ENCODE measurements at places on chromosomes 3 and 15.

DNA sequence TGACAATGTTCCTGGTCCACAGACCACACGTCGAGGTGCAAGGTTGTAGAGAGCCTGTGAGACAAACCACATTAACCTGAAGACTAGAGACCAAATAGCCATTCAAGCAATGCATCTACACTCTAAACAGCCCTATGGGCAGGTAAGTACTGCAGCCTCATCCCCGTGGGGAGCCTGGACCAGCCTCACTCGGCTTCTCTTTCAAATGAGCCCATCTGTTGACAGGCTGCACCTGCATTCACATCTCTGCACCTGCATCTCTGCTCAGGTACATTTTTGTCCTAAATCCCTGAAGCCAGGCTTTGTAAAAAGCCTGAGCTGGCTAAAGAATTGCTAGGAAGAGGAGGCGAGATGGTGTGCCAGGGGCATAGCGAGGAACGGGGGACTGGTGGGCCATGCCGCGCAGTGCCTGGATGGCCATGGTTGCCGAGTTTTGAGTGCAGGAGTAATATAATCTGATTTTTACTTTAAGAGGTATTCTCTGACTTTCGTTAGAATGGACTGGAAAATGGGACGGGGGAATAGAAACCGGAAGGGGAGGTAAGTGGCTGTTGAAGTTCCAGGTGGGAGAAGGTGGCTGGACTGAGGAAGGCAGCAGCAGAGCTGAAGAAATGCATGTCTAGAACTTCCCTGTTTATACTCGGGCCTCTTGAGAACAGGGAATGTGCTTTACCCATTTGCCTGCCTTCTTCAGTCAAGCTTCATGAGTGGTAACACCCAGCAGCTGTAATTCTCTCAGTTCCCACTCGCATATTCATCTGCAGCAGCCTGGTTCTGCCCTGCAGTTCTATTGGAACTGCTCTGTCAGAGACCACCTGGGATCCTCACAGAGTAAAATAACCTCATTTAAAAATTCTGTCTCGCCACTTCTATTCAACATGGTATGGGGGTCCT, 226.4 kb downstream of the OPA1 start:
- DNase-seq, result no peak

GRCh38 chr15:62886431-62887071, 156.0 kb upstream of the TPM1 start:
- DNase-seq, result no peak

DNA sequence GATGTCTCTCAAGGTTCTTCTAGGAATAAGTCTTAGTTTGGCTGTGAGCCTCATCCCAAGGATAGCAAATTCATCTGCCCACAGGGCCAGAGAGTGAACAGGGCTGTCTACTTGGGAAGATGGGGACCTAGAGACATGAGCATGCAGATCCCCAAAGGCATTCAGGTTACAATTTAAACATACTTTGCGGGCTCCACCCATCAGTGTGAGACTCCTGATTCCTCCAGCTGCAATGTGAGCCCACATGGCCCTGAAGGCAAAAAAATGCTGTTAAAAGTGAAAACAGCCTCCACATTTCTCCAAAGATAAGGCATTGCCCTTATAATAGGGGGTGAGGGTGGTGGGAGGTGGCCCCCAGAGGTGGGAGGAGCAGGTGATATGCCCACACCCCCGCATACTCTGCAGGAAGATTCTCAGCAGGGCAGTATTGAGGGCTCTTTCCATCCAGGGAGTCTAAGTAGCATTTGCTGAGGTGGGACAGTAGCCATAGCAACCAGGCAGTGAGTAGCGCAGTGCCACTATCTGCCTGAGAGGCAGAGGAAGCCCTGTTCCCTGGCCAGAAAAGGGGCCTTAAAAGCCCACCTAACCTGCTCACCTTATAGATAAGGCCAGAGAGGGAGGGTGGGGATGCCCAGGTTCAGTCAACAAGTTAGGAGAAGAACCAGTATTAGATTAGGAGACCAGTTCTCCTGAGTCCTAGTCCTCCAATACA, 31.2 kb downstream of the TGM4 start:
- no peak for DNase-seq

- DNase-seq, result no peak
Observed at GRCh38 chr3:66104535-66104934, 65.8 kb upstream of the MAGI1 start.

GRCh38 chr3:136281966-136282520, 31.9 kb downstream of the PCCB start:
- no peak for DNase-seq

GRCh38 chr3:170355738-170356595, 1.5 kb upstream of the SKIL start:
- DNase-seq, result no peak

GRCh38 chr3:31748933-31749295, 216.2 kb downstream of the STT3B start:
- DNase-seq, result no peak

DNA sequence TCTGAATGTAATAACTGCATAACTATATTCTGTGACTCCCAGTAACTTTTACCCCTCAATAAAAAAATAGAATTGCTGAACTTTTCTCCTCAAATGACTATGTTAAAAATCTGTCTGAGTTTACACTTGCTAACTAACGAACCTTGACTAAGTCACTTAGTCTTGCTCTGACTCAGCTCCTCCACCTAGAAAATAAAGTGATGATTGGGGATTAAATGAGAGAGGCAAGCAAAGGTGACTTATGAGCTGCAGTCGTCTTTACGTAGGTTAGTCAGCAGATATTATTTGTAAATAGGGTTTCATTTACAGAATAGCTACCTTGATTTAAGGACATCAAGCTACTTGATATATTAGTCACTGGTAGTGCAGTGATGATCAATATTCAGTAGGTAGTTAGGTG, 476.9 kb downstream of the MECOM start:
- DNase-seq, result no peak

- no peak for DNase-seq
Observed at GRCh38 chr15:81887912-81888311, 157.9 kb downstream of the MEX3B start.

GRCh38 chr15:36557364-36557763, 22.1 kb upstream of the CDIN1 start:
- DNase-seq, result no peak

DNA sequence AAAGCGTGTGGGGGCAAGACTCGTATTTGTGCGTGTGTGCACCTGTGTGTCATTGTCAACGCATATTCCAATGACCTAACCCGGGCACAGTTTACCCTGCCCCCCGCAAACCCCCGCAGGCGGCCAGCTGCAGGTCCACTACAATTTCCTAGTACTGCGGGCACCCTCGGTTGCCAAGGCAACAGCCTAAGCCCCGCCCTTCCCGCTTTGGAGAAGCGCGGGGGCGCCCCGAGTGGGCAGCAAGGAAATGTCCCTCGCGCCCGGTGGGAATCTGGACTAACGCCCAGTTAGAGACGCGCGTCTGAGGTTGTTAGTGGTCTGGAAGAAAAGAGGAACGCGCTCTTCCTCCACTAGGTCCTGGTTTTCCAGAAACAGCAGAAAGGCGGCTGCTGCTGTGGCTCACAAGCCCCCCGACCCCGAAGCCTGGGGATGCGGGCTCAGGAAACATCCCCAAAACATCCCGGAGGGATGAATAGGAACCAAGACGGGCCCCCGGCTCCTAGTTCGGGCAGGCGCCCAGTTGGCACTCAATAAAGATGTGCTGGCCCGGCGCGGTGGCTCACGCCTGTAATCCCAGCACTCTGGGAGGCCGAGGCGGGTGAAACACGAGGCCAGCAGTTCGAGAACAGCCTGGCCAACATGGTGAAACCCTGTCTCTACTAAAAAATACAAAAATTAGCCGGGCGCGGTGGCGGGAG, 1.1 kb downstream of the ABHD14A start:
- DNase-seq, result no peak

GRCh38 chr3:55244247-55244646, 242.9 kb downstream of the WNT5A start:
- no peak for DNase-seq

DNA sequence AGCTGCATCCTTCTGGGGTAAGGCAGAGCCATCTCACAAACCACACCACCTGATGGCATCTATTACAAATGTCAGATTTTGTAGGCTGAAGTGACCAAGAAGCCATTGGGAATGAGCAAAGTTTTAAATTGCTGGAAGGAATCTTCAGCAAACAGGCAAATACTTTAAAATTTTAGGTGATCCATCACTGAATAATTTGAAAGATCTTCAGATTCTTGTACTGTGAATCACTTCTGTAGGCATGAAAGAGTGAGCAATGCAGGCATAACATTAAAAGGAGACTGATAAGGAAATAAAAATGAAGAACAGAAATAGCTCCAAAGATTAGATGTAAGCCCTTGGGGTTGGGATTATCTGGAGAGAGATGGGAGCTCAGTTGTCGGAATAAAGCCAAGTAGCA, 36.0 kb upstream of the ALDH1L1 start:
- no peak for DNase-seq

DNA sequence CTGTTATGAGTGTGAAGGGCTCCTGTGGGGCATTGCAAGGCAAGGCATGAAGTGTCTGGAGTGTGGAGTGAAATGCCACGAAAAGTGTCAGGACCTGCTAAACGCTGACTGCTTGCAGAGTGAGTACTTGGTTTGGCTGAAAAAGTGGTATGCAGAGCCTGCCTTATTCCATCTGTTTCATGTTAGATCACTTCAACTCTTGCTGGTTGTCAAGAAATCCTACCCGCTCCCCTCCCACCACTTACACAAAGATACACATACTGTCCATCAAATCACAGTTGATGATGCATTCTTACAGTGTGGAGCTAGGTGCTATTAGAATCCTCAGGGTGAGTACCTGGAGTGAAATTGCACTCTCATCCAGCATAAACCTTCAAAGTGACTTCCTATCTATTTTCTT, 272.1 kb downstream of the UNC13C start:
- no peak for DNase-seq

DNA sequence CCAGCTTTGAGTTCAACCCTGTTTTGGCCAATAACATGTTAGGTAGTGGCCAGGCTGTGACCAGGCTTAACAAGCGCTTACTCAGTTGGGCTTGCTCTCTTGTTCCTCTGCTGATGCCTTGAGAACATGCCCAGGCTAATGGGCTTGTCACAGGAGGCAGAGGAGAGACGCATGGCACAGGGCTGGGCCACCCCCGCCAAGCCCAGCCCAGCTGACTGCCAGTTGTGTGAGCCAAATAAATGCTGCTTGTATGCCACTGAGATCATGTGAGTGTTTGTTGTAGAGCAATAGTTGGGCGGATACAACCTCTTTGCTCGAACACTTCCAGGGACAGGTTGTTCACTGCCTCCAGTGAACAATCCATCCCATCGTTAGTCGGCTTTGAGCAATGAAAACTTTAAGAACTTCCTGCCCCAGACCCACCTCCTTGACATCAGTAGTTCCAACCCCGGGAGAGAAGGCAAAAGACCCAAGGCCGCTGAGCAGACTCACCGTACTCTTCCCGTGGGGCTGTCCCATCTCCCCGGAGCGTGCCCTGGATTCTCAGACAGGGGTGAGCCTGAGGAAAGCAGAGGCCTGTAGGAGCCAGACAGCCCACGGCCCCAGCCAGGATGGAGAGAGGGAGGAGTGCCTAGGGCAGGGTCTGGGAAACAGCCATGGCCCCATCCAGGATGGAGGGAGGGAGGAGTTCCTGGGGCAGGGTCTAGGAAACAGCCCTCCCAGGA, 4.1 kb downstream of the PLA2G4F start:
- no peak for DNase-seq

DNA sequence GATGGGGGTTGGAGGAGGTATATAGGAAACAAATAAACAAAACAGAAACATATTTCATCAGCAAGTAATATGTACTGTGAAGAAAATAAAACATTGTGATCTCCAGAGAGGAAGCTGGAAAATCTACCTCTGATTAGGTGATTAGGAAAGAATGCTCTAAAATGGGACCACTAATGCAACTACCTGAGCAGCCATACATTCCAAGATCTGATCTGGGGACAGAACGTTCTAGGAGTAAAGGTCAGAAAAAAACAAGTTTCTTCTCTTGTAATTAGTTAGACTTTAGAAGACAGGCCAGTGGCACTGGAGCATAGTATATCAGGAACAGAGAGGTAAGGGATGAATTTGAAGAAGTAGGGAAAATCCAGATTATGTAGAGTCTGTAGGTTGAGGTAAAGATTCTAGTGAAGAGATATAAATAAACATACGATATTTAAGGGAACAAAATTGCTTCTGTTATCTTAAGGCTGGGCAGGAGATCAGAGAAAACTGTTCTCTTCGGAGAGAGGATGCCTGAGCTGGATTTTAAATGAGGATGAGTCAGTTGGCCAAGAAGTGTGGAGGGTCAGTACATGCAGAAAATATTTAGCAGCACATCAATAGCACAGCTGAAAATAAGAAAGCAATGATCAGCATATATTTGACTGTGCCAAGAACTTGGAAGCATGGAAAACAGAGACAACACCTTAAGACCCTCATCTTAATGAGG, 429.5 kb downstream of the NLGN1 start:
- DNase-seq, result no peak

- no peak for DNase-seq
Observed at GRCh38 chr3:143480344-143480743, 360.8 kb downstream of the CHST2 start.

DNA sequence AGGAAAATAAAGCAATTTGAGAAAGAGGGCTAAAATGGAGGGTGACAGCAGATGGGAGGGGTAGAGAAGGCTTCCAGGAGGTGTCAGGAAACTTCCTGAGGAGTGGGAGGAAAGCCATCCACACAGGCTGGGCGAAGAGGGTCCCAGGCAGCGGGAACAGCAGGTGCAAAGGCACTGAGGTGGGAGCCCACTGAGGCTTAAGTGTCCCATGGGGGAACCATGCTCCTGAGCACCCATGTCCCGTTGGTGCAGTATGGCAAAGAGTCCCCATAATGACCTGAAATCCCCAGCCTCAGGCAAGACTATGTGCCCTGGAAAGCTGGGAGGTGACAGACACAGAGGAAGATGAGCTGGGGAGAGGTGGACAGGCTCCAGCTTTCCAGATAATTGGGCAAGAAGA, 30.0 kb downstream of the CFAP100 start:
- no peak for DNase-seq

DNA sequence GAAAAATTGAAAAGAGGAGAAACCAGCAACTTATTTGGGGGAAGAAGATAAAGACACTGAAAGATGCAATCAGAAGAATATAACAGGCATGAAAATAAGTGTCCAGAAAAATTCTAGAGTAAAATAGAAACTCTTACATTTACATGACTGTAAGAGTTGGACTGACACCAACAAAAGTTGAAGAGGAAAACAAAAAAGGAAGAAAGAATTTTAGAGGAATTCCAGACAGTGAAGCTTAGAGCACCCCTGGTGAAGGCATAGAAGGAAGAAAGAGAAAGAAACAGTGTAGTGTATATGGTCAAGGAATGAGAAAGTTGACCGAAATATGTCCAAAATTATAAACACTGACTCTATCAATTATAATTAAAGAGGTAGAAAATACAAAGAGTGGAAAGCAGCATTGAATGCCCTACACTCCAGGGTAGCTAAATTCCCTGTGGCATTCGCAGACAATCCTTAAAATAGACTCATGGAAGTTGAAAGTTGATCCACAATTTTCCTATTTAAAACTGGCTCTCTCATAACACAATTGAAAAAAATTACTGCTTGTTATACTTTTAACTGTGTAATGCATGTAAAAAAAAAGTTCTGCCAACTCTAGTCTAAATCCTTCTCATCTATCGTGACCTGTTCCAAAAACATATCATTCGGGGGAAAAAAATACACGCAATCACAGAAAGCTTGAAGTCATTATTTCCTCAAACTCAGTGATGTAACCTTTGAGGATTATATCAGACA, 102.6 kb upstream of the ABI3BP start:
- DNase-seq, result no peak

Data from CD8-positive, alpha-beta T cell (primary cell).